Renal cortical epithelial cell (primary cell): ENCODE measurements at places on chromosomes 5 and 9. TPM values are rescaled to one million over a fixed set of nuclear protein-coding genes. Genes with fewer than 3 reads are reported as not detected.

Gene ZBTB34
- 9.0 and 19.5 TPM in 2 replicates for total RNA-seq

Gene MOB3B
- 0.87 and 1.4 TPM in 2 replicates for total RNA-seq

Gene CATSPER3
- 0.10 TPM in 1 of 2 replicates, not detected in the other for total RNA-seq

Gene FCHO2
- 21.2 and 23.2 TPM in 2 replicates for total RNA-seq

Gene CTXN3
- not detected in 2 replicates for total RNA-seq

Gene SAP30L
- 10.9 and 23.9 TPM in 2 replicates for total RNA-seq

Gene CNTNAP3B
- total RNA-seq, result 1.7 and 11.7 TPM in 2 replicates

Gene SLC24A2
- total RNA-seq, result not detected in 2 replicates
